ENCODE measurements at places on chromosomes 6 and 20.

GRCh38 chr6:26383624-26384417 is 913 bp downstream of the BTN2A2 start:
- no peak for DNase-seq

- DNase-seq: no peak
These were observed 73.3 kb downstream of the TFAP2A start for GRCh38 chr6:10341605-10342004.

GRCh38 chr6:10407674-10408054 is 7.2 kb downstream of the TFAP2A start:
- DNase-seq: no peak

DNA sequence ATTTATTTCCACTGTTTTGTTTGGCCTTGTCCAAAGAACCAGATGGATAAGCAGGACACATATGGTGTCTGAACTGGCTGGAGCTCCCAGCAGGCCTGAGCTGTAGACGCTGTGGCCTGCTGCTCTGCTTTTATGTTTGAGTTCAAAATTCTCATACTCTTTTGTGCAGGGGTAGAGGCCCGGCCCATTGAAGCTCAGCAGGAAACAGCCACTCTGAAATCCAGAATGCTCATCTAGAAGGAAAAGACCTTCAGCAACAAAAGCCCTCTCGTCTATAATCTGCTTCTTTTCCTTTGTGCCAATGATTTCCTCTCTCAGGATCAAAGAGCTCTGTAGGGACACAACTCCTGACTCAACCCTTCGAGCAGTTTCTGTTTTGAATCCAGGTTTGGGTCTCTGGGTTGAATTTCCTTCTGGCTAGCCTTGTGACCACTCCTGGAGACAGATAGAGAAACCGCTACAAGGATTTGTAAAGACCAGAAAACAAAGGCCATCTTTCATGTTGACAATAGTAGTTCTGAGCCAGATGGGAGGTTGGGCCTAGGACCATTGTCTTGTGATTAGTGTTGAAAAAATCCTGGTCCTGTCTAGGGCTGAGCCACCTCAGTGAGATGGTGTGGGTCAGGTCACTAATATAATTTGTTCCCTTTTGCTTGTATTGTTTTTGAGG is 446.7 kb downstream of the BCKDHB start:
- no peak for DNase-seq

DNA sequence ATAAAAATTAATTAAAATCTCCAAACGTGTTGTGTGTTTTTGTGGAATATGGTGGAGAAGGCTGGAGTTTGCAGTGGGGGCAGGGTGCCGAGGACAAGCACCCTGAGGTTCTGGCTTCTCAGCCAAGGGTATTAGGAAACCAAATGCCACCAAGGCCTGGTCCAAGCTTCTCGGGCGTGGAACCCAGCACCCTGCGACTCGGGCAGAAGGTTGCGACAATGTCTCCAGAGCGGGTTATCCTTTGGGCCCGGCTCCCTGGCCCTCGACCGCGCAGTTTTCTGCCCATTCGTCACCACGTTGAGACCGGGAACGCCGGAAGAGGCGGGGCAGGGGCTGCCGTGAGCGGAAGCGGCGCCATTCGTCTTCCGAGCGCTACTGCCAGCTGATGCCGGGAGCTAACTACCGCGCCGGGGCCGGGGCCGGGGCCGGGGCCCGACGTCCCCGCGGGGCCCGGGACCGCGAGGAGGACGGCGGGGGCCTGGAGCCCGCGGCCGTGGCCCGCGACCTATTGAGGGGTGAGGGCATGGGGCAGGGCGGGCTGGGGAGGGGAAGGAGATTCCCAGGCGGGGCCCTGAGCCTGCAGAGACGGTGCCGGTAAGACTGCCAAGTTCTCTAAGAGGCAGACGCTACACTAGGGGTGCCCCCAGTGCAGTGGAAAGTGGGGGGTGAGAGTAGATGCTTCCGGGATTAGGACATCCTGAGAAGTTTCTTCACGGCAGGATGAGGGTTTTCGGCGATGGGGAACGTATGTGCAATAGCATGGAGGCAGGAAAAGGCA is at the start of gene RRP36:
Gene RRP36 (plus strand): TSS at position 354 of the 778 bp plus-strand sequence. CDS start 32 bp downstream, at position 386.
- DNase-seq: peak; percentile 91

- DNase-seq: no peak
These were observed 733.9 kb downstream of the CBLN4 start for GRCh38 chr20:55271371-55271770.

DNA sequence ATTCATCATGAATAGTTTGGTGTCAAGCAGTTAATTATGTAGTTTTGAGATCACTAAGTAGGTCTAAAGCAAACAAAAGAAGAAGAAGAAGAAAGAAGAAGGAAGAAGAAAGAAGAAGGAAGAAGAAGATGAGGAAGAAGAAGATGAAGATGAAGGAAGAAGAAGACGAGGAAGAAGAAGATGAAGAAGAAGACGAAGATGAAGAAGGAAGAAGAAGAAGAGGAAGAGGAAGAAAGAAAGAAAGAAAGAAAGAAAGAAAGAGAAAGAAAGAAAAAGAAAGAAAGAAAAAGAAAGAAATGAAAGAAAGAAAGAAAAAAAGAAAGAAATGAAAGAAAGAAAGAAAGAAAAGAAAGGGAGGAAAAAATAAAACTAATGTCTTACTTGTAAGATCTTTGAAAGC is 9.2 kb downstream of the TMC2 start:
- no peak for DNase-seq

- DNase-seq: no peak
These were observed 93.3 kb downstream of the GPX5 start for GRCh38 chr6:28618898-28619555.

DNA sequence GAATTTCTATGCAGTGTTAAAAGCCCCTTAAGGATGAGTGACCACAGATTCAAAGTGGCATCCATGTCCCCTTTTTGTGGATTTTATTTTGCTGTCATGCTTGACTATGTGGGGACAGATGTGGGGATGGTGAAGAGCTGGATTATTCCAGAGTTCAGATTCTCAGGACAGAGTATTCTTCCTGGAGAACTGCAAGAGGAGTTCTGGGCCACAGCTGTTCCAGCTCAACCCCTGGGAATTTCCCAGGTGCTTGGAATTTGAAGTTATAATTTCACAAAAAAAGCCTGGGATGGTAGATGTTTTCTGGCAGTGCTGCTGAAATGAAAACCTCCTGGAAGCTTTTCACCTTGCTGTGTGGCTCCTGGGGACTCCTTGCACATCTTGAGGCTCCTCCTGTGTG is 671.8 kb upstream of the MARCKS start:
- no peak for DNase-seq

GRCh38 chr6:20538907-20539306 is 4.7 kb downstream of the CDKAL1 start:
- no peak for DNase-seq

- DNase-seq: no peak
These were observed 138.3 kb upstream of the INSM1 start for GRCh38 chr20:20229595-20229994.

DNA sequence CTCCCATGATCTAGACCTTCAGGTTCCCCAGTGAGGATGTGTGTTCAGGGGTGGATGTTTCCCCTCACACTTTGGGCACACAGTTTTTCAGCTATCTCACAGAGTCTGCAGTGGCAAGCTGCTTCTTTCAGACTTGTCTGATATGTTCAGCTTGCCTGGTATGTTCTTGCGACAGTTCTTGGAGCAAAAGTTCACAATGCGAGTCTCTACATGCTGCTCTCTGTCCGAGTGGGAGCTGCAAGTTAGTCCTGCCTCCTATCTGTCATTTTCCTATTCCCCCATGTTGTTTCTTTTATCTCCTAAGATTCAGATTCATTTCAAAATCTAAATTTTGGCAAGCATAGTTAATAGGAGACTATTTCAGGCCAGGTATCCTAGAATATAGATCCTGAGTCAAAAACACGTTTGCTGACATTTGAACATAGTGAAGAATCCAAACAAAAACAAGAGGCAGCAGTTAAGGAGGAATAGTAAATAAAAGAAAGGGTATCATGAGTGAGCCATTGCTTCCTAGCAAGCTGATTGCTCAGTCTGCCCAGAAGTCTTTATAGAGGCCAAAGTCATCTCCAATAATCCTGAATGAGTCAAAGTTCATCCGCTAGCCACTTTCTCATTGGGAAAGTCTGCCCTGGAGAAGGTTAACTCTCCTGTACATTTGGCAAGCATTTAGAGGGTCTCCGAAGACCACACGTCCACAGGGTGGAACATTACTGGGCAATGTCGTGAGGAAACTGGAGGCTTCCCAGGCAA is 140.2 kb upstream of the MOCS1 start:
- no peak for DNase-seq

GRCh38 chr6:152734630-152735029 is 16.0 kb upstream of the VIP start:
- peak; percentile 12 for DNase-seq

DNA sequence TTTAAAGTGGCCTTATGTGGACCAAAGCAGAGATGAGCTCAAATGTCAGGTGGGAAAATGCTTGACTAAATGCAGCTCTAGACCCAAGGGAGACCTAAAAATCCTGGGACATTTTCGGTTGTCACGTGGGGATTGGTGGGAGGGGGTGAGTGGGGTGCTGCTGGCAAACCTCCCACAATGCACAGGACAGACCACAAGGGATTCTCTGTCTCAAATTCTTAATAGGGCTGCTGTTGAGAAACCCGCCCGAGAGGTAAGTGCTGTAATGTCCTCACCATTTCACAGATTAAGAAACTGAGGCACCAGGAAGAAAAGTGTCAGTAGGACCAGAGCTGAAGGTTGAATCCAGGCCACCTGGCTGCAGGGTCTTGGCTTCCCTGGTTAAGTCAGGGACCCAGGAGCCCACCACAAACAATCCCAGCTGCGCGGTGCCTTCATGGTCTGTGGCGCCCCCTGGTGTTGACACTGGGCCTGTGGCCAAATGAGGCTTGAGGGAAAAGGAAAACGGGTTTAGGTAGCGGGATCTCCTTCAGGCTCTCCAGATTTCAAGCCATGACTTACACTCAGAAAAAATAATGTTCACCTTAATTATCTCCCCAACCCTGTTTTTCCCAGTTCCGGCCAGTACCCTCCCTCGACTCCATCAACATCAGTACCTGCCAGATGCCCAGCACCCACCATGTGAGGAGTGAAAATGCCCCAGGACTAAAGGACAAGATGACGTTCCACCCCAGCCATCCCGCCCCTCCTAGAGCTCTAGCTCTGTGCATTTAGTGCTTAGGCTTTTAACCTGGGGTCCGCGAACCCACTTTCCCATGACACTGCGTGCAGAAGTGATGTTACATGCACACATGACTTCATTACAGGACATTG is 7.2 kb downstream of the HLA-G start:
- peak; percentile 41 for DNase-seq

- DNase-seq: no peak
These were observed 18.0 kb upstream of the PREX1 start for GRCh38 chr20:48845721-48846306.

DNA sequence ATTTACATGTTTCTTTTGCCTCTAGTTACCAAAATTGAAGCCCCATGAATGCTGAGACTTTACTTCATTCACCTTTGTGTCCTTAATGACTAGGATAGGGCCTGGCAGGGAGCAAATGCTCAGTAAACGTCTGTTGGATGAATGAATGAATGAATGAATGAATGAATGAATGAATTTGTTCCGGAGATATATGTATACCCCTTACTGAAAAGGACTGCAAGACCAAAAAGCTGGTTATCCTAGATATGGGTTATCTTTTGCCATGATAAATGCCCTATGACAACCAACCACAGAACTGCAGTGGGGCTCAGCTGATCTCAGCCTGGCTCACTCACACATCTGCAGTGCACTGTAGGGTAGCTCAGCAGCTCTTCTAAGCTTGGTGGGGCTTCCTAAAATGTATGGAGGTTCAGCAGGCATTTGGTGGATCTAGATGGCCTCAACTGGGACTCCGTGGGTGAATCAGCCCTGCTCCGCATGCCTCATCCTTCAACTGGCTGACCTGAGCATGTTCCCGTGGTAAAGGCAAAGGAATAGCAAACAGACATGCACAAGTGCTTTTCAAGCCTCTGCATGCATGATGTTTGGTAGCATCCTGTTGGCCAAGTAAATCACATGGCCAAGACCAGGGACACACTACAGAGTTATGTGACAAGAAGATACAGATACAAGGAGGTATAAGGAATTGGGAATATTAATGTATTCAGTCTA is 378.7 kb upstream of the SOX4 start:
- no peak for DNase-seq

DNA sequence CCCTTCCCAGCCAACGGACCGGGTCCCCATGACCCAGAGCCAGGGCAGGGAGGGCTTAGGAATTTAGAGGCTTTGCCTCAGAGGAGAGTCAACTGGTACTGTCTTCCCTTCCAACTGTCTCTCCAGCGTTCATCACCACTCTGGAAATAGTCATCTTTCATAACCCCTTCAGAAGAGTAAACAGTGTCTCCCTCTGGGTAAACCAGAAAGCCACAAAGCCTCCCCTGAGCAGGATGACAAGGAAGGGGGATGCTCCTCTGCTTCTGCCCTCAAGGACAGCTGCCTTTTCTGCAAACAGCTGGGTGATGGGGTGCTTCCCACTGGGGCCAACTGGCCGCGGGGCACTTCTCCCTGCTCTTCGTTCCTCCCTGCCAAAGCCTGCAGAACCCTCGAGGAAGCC is 90.1 kb downstream of the PSMG4 start:
- no peak for DNase-seq

GRCh38 chr20:22248051-22248667 is 336.2 kb downstream of the FOXA2 start:
- DNase-seq: peak; percentile 27

- no peak for DNase-seq
These were observed 18.5 kb downstream of the PKIB start for GRCh38 chr6:122628714-122629113.

- no peak for DNase-seq
These were observed 2.4 kb upstream of the EIF6 start for GRCh38 chr20:35286899-35287508.

DNA sequence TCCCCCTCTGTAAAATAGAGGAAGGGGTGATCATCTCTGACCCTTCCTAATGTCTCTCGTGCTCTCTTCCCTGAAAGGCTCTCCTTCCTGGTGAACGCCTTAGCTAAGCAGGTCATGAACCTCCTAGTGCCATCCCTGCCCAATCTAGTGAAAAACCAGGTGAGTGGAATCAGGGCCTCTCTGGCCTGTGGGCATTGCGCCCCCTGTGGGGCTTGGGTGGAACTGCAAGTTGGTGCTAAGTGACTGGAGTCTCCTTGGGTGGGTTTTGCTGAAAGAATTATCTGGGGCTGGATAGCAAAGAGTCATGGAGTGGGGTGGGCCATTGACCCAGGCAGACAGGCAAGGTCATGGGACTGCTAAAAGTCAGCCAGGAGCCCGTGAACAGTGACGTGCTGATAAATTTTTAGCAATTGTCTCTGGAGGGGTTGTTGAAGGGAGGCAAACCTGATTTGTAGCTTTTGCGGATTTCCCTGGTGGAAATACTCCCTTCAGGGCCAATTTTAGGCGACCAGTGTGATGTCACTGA is 8.9 kb downstream of the BPIFB1 start:
- peak; percentile 71 for DNase-seq

DNA sequence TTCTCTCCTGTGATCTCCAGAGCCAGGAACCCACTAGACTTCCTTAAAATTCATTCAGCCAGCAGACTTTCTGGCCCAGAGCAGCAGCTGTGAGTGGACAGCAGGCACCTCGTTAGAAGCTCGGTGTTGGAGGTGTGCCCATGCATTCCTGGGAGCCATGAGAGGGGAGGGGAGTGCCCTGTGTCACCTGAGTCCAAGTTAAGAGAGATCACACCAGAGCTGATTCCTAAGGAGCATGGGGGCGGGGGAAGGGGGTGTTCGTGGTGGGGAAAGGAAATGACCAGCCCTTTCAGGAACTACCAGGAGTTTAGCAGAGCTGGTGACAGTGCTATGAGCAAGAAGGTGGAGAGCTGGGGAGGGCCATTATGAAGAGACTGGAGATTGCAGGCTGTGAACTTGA is 46.9 kb downstream of the GFRA4 start:
- no peak for DNase-seq
